Stimulated activated CD8-positive, alpha-beta memory T cell treated with anti-CD3 and anti-CD28 coated beads, Interleukin-4, amount 100 ng/mL, for 4 hours (primary cell): ENCODE measurements at places on chromosomes 3 and 15.

DNA sequence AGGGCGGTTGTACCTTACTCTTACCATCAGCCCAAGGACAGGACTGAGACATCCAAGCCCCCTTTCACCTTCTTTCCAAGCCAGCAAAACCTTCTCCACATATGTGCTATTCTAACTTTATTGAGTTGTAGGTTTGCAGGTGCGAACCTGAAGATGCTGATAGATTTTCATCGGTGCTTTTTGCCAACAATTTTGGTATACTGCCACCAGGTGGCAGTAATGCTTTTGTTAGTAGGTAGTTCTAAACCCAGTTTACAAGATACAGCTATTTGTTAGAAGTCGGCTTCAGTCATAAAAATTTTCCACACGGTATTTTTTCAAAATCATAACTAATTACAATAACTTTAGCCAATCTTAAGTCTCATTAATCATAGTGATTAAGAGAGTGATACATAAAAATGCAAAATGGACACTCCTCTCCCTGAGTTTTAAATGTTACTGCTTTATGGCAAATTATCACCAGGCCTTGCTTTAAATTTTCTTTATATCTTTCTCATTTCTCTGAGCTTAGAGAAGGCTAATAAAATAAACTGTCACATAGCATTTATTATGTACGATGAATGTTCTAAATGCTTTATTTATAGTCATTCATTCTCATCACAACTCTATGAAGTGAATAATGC is 636 bp downstream of the TBC1D21 start:
- no peak for DNase-seq

DNA sequence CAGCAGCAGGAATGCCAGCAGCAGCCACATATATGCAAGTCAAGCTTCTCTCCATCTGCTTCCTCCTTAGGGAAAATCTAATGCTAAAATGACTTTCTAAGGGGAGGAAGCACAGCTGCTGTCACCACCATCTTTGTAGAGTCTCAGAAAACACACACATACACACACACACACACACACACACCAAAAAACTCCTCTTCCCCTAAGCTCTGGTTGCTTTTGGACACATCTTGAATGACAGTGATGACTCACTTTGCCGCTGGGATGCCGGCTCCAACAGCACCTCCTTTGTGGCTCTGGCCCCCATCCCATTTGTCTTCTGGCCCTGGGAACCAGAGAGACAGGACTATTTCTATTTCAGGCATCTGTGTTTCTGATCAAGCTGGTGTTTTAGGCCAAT is 124.8 kb upstream of the GOLIM4 start:
- no peak for DNase-seq

DNA sequence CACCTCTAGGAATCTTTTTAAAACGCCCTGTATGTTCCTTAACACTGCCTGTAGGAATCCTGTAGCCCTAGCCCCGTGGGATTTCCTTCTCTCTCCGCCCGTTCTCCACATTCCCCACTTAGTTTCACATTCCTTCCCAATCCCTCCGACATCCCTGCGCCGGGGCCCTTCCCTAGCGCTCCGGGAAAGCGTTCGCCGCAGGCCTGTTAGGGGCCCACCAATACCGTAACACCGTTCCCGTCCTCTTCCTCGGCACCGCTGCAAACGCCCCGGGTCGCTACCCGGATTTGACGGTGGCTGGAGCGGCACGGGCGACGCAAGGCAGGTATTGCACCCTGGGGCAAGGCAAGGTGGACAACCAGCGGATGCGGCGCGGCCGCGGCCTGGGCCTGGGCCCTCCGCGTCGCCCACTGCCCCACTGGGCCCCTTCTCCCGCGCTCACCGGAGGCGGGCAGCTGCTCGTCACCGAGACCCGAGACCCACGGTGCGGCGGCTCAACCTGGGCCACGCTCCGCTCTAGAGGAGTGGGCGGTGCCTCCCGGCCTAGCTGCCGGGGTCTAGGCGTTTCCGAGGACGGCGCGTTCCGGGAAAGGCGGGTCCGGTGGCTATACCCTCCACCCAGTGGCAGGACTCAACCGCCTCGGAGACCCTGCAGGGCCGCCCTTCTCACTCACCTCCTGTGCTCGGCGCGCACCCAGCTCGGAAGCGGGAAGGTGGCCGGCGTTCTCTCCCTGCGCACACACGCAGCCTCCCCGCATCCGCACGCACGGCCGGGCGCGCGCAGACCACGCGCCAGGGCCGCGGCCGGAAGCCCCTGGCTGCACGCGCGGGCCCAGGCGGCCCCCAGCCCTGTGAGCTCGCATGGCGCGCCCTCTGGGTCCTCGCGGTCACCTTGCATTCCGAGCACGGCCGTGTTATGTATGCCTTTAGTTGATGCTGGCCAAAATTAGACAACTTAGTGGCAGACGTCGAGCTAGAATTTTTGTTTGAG is at the start of gene B3GALNT1:
B3GALNT1 (minus strand) TSS at position 789 of the 991 bp plus-strand sequence. CDS start 18,595 bp downstream, outside the sequence.
- no peak for DNase-seq

GRCh38 chr3:186782542-186783057 is 777 bp upstream of the EIF4A2 start:
- no peak for DNase-seq

- DNase-seq, result no peak
Observed at GRCh38 chr15:73052653-73053397, 562 bp downstream of the NEO1 start.

DNA sequence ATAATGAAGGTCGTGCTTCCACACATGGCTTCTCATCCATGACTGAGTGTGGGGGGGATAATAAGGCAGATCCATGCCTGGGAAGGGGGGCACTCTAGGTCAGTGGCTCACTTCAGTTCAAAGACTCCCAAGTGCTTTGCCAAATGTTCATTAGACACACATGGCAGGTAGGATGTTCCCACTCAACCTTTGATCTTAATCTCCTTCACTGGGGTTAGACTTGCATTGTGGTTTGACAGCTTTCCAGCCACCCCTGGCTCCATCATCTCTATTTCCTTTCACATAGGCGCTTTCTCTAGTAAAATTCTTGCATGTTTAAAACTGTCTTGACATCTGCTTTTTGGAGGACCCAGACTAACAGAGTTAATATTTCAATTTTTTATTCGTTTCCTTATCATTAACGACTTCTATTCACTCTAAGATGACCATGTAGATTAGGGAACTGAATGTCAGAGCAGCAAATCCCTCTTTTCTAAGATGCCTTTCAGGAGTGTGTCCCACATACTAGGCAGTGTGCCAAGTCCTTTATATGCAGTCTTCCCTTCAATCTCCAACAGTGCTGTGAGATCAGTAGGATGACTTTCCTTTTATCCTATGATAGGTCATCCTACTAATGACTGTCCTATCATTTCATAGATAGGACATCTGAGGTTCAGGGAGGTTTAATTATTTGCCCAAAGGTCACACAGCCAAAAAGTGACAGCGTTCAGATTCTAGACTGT is 57.9 kb downstream of the BTD start:
- DNase-seq, result no peak

GRCh38 chr3:34175636-34176176 is 377.3 kb downstream of the PDCD6IP start:
- DNase-seq, result no peak

- peak; percentile 17 for DNase-seq
Observed at GRCh38 chr3:187066228-187066995, 72.9 kb downstream of the RPL39L start.
